ENCODE measurements at places on chromosomes 12 and 14.

DNA sequence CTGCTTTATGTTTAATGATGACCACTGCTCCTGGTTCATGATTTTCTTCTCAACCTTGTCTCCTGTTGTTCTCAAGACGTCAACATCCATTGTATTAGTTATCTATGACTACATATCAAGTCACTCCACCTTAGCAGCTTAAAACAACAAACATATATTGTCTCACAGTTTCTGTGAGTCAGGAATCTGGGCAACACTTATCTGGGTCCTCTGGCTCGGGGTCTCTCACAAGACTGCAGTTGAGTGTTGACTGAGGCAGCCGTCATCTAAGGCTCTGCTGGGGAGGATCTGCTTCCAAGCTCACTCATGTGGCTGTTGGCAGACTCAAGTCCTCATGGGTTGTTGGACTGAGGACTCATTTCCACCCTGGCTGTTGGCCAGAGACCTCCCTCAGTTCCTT is 27.3 kb upstream of the FRS2 start:
- no peak for DNase-seq

- DNase-seq, result no peak
Observed at GRCh38 chr12:52791271-52792184, 4.4 kb downstream of the KRT3 start.

DNA sequence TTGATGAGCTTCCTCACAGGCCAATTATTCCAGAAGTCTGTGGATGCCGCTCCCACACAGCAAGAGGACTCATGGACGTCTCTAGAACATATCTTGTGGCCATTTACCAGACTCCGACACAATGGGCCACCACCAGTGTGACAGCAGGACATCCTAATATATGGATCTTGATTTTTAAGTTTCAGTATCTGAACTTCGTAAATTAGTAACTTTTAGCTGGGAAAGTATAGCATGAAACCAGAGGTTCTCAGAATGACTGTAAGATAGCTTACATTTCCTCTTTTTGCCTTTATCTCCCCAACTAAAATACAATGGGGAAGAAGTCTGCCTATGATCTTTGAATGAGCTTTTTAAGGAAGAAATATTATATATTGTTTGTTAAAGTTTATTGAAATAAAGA is 87.0 kb downstream of the DNAI7 start:
- no peak for DNase-seq

DNA sequence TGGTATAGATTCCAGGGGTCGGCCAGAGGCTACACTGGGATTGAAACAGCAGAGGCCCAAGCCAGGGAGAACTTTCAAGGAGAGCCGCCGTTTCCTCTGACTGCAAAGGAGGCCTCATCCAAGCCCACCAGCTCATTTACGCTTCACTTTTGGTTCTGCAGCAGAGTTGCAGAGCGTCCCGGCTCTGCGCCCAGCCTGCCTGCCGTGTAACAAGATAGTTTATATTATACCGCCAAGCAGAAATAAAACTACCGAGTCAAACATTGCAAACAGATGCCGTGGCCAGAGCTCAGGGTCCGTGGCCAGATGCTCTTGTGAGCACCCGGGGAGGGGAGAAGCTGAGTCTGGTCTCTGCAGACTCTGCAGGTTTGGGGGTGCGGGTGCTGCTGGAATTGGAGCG is 60.7 kb upstream of the TBX3 start:
- no peak for DNase-seq

GRCh38 chr14:67263499-67264149 is 22.4 kb downstream of the PALS1 start:
- DNase-seq, result no peak

DNA sequence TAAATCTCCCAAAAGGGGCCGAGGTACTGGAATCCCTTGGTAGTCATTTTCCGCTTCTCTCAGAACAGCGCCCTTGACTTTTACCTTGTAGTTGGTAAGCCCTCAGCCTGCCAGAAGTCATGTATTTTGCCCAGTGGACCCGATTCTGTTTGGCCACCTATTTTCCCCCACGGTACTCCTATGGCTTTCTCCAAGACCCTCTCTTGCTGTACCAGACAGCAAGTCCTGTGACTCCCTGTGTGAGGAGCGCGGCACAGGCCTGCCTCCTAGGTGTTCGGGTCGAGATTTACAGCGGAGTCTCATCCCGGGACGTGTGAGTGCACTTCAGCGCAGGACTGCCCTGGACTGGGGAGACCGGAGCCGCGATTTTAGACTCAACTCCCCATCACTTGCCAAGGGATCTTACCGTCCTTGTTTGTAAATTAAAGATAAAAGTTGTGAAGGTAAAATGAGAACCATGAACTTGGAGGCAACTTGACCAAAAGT is 1.1 kb upstream of the MBD6 start:
- DNase-seq, result peak; percentile 32

DNA sequence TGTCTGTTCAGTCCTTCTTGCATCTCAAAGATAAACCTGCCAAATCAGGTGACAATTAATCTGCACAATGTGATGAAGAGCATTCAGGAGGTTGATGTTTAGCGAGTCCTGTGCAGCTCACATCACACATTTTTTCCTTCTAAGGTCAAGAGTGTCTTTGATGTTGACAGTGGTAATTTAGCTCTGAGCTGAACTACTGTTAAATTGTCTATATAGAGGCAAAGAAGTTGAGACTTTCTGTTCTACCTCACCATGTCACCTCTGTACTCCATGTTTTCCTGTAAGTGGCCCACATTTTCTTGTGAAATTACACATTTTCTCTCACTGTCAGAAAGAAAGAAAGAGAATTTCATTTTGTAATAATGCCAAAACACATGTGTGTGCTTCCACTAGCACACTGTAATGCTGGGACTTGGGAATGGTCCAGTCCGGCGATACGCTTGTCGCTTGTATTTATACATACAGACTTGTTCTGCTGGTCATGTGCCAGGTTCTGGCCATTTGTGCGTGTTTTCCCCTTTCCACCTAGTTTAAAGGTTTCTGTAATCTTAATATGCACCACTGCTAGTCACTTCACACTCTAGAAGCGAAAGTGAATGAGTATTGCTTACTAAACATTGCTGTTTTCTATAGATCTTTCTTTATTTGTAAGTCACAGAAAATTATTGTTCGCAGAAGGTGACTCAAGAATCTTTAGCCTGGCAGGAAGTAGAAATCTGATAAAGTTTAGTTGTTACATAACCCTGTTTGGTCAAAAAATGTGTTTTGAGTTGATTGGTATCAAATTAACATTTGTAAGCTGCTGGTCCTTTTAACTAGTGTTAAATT is 328.9 kb downstream of the TMTC2 start:
- DNase-seq, result peak; percentile 59

DNA sequence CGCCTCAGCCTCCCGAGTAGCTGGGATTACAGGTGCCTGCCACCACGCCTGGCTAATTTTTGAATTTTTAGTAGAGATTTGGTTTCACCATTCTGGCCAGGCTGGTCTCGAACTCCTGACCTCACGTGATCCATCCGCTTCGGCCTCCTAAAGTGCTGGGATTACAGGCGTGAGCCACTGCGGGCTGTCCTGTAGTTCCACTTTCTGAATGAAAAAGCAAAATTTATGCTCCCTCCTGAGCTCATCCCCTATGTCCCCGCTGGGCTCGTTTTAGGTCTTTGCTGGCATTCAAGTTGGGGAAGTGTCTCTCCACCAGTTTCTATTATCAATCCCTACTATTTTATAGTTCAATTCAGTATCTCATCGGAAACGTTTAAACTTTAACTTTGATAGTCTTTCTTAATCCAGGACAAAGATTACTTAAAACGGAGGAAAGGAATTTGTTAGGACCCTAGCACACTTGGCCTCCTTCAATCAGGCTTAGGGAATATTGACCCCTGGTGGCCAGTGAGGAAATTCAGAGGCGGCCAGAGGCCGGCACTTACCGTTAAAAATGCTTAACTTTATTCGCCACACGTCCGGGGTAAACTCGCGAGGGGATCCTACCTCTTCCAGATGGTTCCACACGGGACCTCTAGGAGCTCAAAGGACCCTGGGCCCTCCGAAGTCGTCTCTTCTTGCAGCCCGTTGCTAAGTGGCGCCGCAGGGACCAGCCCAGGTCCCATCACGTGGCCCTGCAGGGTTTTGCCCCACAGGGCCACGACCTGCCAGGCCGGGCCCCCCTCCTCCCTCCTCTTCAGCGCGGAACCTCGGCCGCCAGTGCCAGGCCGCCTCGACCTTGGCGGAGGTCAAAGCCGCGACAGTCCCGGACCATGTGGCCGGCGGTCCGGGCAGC is 11.4 kb upstream of the DNAL1 start:
- peak; percentile 52 for DNase-seq

- no peak for DNase-seq
Observed at GRCh38 chr14:35829449-35829848, 3.3 kb downstream of the BRMS1L start.

GRCh38 chr12:130486146-130486435 is 148.4 kb downstream of the PIWIL1 start:
- DNase-seq, result no peak

DNA sequence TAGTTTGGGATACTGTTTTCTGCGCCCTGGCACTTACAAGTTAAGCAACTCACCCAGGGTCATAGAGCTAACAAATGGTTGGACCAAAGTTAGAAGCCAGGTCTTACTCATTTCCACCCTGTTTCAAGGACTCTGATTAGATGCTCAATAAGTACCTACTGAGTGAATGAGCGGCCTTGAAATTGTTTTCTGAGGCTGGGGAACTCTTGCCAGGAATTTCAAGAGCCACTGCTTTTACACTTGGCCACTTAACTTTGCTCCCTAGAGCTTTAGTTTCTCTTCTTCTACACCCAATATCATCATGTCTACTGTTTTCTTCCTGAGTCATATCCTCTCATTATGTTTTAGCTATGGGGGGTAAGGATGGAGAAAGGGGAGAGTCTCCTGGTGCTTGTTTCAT is 431.6 kb downstream of the ZFP36L1 start:
- no peak for DNase-seq

- DNase-seq, result peak; percentile 77
Observed at GRCh38 chr12:57088354-57089270, at the start of gene NAB2. NAB2 (plus strand) TSS chr12:57089114; CDS start chr12:57089272, 158 bp downstream.

DNA sequence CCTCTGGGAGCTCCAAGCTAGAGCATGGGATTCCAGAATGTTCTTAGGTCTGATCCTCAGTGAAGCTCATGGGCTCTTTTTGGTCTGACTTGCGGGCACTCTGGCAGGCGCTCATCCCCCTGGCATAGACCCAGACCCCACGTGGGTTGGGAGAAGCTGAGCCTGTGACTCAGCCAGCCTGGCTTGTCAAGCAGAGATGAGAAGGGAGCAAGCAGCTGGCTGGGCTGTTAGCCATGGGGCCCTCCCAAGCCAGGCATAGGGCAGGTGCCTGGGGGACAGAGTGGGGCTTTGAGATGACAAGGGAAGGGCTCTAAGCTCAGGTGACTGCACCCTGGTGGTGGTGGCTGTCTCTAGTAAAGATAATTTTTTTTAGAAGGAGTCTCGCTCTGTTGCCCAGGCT is 80.3 kb upstream of the NOS1 start:
- DNase-seq, result no peak

GRCh38 chr12:70400124-70400523 is 34.0 kb downstream of the KCNMB4 start:
- DNase-seq, result no peak

DNA sequence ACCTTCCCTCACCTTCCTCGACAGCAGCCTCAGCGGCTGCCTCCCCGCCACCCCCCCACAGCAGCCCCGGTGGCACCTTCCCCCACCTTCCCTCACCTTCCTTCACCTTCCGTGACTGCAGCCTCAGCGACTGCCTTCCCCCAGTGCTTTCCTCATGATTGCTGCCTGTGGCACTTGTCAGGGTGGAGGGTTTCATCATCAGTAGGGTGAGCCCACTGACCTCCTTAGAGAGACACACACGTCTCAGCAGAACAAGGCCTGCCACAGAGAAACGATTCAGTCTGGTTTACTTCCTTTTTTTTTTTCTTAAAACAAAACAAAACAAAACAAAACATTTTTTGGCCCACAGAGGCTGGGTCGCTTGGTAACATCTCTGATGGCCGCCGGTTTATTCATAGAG is 75.0 kb downstream of the EP400 start:
- no peak for DNase-seq

DNA sequence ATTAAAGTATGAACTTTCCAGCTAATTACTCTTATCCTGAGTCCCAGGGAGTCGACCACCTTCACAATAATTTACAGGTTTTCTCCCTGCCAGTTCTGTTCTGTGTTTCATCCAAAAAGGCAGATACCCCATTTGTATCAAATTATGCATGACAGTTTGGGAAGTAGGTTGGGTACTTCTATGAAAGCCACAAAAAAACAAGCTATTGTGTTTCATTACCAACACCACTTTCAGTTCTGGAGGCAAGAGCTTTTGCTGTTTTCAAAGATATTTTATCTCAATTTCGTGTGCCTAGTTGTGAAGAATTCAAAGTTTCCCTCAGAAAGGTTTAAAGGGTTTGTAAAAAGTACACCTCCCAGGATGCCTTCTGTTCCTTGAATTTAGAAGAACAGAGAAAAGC is 557.4 kb downstream of the FLRT2 start:
- DNase-seq, result no peak

DNA sequence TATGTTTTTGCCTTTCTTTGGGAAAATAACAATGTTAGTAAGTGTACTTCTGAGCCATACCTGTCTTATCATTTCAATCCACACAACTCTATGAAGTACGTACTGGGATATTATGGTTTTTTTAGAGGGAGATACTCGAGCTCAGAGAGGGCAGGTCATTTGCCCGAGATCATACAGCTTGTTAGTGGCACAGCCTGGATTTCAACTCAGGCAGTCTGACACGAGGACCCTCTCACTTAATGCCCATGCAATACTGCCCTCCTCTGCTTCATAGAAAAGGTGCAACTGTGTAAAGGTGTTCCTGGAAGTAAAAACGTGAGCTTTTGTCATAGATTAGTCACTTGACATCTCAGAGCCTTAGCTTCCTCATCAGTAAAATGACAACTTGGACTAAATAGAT is 128.0 kb downstream of the NDUFA12 start:
- no peak for DNase-seq

- no peak for DNase-seq
Observed at GRCh38 chr12:47776471-47777143, 3.6 kb downstream of the SLC48A1 start.

GRCh38 chr14:93533437-93533836 is 102.7 kb downstream of the UNC79 start:
- no peak for DNase-seq

DNA sequence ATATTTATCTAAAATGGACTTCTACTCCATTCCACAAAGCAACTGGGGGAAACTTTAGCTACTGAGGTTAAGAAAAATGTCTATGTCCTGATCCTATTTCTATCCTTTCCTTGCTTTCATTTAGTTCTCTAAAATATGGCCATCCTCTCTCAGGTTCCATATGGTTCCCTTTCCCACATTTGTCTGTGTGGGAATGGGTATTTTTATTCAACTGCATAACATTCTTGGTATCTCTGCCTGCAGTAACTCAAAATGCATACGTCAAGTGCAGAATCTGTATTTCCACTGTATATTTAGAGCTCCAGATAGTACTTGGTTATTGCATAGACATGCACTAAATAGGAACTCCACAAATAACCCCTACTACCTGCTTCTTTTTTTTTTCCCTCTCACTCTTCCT is 130.6 kb upstream of the BTG1 start:
- no peak for DNase-seq

DNA sequence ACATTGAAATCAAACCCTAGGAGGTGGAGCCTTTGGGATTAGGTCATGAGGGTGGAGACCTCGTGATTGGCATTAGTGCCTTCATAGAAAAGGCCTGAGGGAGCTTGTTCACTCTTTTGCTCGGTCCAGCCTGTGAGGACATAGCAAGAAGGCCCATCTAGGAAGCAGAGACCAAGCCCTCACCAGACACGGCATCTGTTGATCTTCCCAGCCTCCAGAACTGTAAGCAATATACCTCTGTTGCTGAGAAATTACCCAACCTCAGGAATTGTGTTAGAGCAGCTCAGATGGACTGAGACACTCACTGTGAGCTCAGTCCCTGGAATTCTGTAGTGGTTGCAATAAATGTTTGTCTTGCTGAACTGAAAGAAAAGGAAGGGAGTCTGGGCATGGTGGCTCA is 116.2 kb upstream of the MAP1LC3B2 start:
- DNase-seq, result no peak

All from amygdala (tissue), 56 donors.